Gastrocnemius medialis (tissue), 4 donors: ENCODE measurements at places on chromosomes 6 and 20.

GRCh38 chr6:11975353-11975977 lies 36.6 kb upstream of the HIVEP1 start:
- peak; percentile 23 for DNase-seq

- DNase-seq = no peak
Measured at GRCh38 chr6:136795996-136796395, 3.7 kb upstream of the MAP3K5 start.

- no peak for DNase-seq
Measured at GRCh38 chr6:100456908-100457235, 7.8 kb downstream of the SIM1 start.

DNA sequence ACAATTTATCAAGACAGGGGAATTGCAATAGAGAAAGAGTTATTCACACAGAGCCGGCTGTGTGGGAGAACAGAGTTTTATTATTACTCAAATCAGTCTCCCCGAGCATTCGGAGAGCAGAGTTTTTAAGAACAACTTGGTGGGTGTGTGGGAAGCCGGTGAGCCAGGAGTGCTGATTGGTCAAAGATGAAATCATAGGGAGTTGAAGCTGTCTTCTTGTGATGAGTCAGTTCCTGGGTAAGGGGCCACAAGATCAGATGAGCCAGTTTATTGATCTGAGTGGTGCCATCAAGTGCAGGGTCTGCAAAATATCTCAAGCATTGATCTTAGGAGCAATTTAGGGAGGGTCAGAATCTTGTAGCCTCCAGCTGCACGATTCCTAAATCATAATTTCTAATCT lies 50.0 kb upstream of the ECI2 start:
- no peak for DNase-seq

- peak; percentile 96 for DNase-seq
Measured at GRCh38 chr6:16278048-16278724, 39.8 kb downstream of the GMPR start.

GRCh38 chr6:45533386-45533785 lies 155.7 kb upstream of the SUPT3H start:
- DNase-seq = no peak

- no peak for DNase-seq
Measured at GRCh38 chr6:126718600-126719327, 378.8 kb downstream of the CENPW start.

GRCh38 chr6:99739526-99739925 lies 132.9 kb downstream of the PRDM13 start:
- peak; percentile 80 for DNase-seq
